ENCODE measurements at places on chromosomes 6 and 20.

DNA sequence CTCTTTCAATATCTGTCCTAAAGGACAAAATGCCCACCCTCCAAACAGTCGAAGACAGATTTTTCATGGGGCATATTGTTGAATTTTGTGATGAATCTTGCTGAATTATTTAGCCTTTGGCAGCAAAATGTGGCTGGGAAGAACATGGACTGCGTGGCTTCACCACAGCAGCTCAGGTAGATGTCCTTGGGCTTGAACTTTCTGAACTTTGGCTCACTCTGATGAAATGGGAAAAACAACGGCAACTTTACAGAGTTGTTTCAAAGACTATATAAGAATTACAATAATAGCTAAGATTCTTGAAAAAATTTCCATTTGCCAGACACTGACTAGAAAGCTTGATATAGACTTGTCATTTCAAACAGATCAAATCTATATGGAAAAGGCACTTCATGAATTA is 52.8 kb upstream of the IL20RA start:
- DNase-seq = no peak

DNA sequence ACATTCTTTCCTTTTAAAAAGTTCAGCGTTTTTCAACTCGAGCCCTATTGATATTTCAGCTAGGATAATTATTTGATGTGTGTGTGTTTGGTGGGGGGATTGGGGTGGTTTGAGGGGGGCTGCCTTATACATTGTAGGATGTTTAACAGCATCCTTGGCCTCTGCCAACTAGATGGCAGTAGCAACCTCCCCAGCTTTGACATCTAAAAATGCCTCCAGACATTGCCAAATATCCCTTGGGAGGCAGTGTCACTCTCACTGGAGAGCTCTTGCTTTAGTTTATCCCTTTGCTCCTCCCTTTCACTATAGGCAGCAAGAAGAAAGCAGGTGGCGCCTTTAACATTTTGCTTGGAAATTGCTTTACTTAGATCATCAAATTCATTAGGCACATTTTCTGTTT is 14.6 kb upstream of the TP53TG5 start:
- no peak for DNase-seq

GRCh38 chr20:33653900-33654596 is 8.1 kb upstream of the C20orf144 start:
- peak; percentile 6 for DNase-seq

DNA sequence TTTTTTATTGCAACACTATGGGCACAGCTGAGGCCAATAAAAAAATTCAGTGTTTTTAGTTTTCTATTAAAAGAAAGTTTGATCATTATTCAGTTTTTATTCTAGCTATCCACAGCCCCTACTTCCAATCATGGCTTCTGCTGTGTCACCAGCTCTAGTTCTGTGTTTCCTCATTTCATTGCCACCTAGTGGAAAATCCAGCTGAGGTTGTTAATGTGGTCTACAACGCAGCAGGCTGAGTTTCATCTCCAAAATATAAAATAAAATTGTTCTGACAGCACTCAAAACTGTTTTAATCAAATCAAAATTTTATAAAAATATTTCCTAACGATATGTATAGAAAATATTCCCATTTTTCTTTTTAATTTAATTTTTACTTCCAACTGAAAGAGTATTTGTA is 13.6 kb downstream of the COL9A1 start:
- no peak for DNase-seq

GRCh38 chr6:40725390-40725789 is 138.2 kb upstream of the LRFN2 start:
- DNase-seq = no peak

GRCh38 chr20:3483784-3484183 is 13.0 kb downstream of the ATRN start:
- no peak for DNase-seq

DNA sequence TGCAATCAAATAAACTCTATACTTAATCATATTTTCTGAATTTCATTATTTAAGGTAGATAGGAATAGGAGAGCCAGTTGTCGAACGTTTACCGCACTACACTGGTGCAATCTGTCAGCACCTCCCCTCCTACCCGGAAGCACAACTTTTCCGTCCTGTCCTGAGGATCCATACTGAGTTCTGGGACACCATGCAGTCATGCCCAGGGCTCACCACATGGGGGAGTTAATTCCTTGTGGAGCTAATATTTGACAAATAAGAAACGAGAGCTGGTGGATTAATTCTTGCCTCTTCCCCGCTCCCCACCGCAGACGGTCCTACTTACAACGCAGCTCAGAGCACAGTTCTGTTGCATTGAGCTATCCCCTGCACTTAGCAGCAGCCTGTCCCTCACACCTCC is 107.7 kb upstream of the RALGAPA2 start:
- peak; percentile 49 for DNase-seq

DNA sequence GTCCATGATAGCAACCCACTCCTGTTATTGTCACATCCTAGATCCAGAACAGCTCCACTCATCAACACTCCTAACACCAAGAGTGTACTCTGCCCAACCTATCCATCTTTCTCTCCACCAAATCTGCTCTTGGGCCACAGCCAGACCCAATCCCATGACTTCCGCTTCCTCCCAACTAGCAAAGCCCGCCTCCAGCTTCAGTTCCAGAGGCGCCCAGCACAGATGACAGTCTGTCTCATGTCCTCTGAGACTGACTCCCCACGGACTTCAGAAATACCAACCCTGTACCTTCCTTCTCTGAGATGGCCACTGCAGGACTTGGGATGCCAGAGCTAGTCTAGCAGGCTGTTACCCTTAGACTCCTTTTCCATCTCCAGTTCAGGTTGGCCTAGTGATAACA is 48.6 kb downstream of the DTNBP1 start:
- DNase-seq = no peak

DNA sequence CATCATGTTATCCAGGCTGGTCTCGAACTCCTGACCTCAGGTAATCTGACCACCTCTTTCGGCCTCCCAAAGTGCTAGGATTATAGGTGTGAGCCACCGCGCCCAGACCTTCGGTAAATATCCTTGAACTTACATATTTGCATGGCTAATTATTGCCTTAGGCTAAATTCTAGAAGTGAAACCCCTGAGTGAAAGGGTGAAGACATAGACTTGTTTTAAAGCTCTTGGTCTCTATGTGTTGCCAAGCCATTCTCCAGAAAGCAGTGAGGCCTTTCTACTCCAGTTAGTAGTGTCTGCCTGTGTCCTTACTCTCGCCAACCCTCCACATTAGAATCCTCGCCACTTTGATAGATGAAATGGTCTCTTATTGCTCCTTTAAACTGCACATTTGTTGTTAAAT is 2.6 kb upstream of the NOTCH4 start:
- no peak for DNase-seq

DNA sequence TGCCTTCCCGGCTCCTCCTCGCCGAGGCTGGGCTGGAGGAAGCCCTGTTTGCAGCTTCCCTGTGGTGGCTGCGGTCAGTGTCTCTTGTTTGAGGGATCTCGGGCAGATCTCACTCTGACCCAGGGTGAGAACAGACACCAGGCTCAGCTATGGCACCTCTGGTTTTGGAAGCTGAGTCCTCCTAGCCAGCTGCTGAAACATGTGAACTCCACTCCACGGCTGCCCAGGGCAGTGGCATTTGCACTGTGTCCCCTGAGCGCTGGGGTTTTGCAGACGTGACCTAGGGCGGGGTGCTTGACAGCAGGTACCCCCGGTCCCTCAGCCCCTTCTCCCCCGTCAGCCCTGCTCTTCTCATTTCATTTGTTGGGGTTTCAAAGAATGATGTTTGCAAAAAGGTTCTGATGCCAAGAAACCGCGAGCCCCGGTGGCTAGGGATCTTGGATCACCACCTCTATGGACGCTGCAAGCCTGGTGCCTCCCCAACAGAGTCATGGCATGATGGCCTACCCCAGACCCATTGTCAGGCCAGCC is 55.0 kb upstream of the DACT2 start:
- DNase-seq = no peak

DNA sequence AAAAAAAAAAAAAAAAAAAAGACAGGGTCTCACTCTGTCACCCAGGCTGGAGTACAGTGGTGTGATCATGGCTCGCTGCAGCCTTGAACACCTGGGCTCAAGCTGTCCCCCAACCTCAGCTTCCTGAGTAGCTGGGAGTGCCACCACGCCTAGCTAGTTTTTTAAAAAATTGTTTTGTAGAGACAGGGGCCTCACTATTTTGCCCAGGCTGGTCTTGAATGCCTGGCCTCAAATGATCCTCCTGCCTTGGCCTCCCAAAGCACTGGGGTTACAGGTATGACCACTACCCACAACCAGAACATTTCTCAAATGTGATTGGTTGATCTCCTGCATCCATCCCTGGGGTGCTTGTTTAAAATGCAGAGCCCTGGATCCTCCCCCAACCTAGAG is 5.6 kb upstream of the RBCK1 start:
- no peak for DNase-seq
